ENCODE measurements at places on chromosomes 13 and 19. TPM values are rescaled to one million over a fixed set of nuclear protein-coding genes. Genes with fewer than 3 reads are reported as not detected.
A peak's percentile ranks its signal among the peaks of the same experiment; 100 is the strongest.

SIGLEC12 gene
- total RNA-seq, result 0.34 TPM

DNA sequence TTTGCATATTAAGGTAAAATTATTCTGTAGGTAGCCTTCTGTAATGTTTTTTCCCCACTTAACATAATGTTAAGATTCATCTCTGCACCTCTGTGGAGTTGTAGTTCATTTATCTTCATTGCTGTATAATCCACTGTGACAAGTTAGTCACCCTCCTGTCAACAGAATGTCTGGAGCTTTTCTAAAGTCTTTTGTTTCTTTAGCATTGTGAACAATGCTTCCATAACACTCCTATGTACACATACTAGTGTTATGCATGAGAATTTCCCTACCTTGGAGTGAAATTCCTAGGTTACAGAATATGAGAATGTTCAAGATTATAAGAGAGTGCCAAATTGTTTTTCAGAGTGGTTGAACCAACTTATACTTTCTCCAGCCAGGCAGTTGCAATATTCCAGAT, 113.5 kb downstream of the COG6 start:
- DNase-seq, result no peak

KANK2 gene
- total RNA-seq, result 170 TPM

- DNase-seq, result no peak
These were observed 25.2 kb upstream of the FNDC3A start for GRCh38 chr13:48950501-48950875.

- no peak for DNase-seq
These were observed 32.8 kb upstream of the URI1 start for GRCh38 chr19:29908963-29909944.

KCNJ14 gene
- total RNA-seq, result 1.5 TPM

DNA sequence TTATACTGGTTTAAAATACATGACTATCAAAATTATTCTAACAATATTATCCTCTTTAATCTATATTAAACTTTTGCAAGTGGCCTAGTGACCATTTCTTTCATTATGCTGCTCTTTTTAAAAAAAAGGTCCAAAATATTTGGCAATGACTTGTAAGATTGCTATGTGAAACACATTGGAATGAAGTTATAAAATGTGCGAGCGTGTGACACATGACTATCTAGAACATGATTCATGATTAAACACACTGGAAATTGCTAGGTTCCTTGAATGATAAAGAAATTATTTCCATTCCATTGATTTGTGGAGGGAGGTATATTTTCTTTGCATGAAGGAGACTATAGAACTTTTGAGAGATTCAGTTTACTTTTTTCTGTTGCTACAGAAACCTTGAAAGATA, 739.1 kb downstream of the DIAPH3 start:
- no peak for DNase-seq

DNA sequence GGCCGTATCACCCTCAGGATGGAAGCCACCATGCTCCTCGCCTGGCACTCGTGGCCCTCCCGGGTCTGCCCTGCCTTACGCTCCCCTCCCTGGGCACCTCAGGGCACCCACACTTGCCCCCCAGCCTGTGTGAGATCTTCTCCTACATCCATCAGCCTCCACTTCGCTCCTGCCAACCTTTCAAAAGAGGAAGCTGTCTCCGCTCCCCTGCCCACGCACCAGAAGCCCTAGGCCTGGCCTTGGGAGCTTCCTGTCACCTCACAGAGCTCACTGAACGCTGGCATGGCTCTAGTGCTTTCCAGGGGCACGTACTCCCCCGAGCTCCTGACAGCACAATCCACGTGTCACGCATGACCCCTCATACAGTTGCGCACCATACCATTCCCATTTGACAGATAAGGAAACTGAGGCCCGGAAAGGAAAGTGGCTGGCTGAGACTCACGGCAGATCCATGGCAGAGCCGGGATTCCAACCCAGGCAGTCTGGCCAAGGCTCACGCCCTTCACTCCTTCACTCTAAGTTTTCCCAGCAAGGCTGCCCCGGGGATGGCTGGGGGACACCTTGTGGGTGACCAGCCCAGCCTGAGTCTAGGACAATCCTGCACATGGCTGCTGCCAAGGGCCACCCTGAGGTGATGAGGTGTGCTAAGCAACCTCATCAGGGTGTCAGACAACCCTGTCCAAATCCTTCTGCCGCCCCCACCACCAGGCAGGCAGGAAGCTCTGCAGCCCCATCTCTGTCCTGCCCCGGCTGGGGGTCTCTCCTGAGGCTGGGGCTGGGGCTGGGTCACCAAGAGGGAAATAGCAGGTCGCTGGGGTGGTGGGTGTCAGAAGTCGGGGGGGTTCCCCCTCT, 19.3 kb downstream of the PPP1R12C start:
- DNase-seq, result no peak

GRCh38 chr19:593505-593904, 3.8 kb downstream of the HCN2 start:
- no peak for DNase-seq

APOE gene
- total RNA-seq, result 61.2 TPM

NALCN gene
- total RNA-seq, result 1.1 TPM

GRCh38 chr19:2223959-2224358, 12.2 kb downstream of the PLEKHJ1 start:
- no peak for DNase-seq

DCAF15 gene
- 30.0 TPM for total RNA-seq

METTL21C gene
- not detected for total RNA-seq

- no peak for DNase-seq
These were observed 763 bp downstream of the TEKTIP1 start for GRCh38 chr19:3539756-3540118.

TOMM40 gene
- total RNA-seq, result 65.9 TPM

- DNase-seq, result no peak
These were observed 20.6 kb upstream of the METTL21C start for GRCh38 chr13:102715447-102715846.

DNA sequence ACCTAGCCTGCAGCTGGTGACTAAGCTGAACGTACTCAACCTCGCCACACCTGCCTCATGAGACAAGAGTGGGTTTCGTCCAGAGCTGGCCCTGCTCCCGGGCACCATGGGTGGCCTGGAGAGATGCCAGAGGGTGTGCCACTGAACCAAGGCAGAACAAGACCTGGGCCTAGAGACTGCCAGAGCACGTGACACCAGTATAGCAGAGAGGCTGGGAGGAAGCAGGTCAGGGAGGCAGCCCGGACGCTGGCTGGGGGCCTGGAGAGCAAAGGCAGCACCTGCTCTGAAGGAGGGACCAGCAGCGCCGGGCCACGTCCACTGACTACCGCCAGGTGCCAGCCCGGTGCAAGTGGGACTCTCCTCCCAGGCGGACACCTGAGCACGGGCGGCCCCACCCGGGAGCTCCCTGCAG, 7.3 kb upstream of the C13orf46 start:
- peak; percentile 90 for DNase-seq

WDR62 gene
- total RNA-seq, result 1.6 TPM

- DNase-seq, result peak; percentile 59
These were observed 4.8 kb upstream of the LAMP1 start for GRCh38 chr13:113292021-113292862.

TUBGCP3 gene
- total RNA-seq, result 45.7 TPM

IGLON5 gene
- not detected for total RNA-seq

DNA sequence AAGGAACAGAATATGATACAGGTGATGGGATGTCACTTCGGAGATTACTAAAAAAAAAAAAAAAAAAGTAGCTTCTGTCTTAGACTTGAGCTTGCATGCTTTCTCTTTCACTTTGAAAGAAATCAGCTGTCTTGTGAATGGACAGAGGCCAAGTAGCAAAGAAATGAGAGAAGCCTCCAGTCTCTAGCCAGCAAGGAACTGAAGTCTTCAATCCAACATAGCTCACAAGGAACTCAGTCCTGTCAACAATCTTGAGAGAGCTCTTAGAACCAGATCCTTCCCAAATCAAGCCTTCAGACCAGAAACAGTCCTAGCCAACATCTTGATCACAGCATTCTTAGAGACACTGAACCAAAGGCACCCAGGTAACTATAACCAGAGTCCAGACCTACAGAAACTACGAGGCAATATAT, 7.7 kb downstream of the N4BP2L2 start:
- no peak for DNase-seq

DNA sequence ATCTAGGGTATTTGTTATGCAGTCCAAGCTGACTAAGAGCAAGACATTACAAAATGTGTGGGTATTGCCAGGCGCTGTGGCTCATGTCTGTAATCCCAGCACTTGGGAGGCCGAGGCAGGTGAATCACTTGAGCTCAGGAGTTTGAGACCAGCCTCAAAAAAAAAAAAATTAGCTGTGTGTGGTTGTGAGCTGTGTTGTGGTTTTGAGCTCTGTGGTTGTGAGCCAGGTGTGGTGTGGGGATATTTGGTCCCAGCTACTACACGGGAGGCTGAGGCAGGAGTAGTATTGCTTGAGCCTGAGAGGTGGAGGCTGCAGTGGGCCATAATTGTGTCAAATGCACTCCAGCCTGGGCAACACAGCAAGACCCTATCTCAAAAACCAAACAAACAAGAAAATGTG, 5.6 kb upstream of the KEAP1 start:
- DNase-seq, result no peak

SYT3 gene
- 0.96 TPM for total RNA-seq

DNA sequence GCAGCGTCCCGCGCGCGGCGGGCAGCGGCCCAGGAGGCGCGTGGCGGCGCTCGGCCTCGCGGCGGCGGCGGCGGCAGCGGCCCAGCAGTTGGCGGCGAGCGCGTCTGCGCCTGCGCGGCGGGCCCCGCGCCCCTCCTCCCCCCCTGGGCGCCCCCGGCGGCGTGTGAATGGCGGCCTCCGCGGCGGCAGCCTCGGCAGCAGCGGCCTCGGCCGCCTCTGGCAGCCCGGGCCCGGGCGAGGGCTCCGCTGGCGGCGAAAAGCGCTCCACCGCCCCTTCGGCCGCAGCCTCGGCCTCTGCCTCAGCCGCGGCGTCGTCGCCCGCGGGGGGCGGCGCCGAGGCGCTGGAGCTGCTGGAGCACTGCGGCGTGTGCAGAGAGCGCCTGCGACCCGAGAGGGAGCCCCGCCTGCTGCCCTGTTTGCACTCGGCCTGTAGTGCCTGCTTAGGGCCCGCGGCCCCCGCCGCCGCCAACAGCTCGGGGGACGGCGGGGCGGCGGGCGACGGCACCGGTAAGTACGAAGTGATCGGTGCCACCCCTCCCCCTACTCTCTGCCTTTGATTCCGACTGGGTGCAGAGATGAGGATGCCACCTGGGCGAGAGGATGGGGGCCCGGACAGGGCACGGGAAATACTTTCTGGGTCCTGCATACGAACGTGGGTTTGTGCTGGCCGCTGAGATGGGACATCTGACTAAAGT, 874 bp downstream of the TRIM28 start:
- no peak for DNase-seq

GRCh38 chr19:38324431-38324830, 4.8 kb downstream of the KCNK6 start:
- DNase-seq, result no peak

- DNase-seq, result no peak
These were observed 56.6 kb upstream of the USE1 start for GRCh38 chr19:17158584-17158983.

GRCh38 chr13:43357564-43357963, 334.2 kb downstream of the DNAJC15 start:
- DNase-seq, result no peak

GRCh38 chr13:48559638-48560320, 26.9 kb upstream of the RCBTB2 start:
- no peak for DNase-seq

PSG3 gene
- total RNA-seq, result not detected

KHSRP gene
- 200 TPM for total RNA-seq

DNA sequence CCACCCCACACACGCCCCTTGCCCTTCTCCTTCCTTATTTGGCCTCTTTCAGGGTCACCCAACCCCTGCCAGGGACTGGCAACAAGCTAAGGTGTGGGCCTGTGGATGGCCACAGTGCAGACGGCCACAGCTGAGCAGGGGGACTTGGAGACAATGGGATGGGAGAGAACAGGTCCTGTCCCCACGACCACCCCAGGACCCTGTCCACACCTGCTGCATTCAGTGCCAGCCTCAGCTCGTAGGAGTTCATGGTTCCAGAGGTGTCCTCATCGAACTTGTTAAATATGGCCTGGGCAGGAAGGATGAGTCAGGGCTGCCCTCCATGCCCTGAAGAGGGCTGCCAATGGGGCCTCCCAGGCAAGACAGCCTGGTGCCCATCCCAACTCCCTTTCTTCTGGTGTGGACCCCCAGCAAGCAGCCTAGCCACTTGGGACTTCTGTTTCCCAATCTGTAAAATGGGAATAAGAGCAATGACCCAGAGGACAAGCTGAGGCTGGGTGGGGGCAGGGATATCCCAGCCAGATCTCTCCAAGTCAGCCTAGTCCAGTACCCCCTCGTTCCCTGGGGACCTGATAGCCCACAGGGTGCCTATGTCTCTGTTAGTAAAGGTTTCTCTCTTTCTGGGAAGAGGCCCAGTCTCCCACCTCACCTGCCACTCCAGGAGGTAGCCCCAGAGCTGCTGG, 10.6 kb downstream of the CAPN12 start:
- DNase-seq, result peak; percentile 42

- no peak for DNase-seq
These were observed 14.3 kb downstream of the MAP2K2 start for GRCh38 chr19:4109626-4109945.

- no peak for DNase-seq
These were observed 3.3 kb upstream of the GPR183 start for GRCh38 chr13:99310382-99311031.

DNA sequence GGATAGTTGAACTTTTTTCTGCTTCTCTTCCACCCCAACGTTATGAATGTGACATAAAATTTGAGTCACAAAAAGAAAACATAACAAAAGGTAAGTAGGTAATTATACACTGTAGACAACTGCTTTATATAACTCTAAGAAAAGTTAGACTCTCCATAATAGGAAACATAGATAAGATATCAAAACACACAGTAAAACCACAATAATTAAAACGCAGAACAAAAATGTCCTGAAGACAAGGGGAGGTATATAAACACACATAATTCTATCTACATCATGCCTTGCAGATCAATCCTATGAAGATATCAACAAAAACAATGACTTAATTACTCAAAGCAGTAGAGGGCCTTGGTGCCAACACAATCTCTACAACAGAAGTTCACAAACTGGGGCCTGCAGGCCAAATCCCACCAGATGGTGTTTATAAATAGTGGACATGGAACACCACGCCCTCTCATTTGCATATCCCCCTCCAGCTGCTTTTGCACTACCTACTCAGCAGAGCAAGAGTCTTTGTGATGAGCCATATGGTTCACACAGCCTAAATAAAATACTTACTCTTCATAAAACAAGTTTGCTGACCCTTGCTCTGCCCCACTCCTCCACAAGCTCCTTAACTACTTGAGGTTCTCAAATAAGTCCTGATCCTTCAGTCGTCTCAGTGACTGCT, 254.7 kb downstream of the KLF12 start:
- no peak for DNase-seq

Measured in ureter (tissue), 1 donor.